ENCODE measurements at places on chromosomes 7 and 10.

DNA sequence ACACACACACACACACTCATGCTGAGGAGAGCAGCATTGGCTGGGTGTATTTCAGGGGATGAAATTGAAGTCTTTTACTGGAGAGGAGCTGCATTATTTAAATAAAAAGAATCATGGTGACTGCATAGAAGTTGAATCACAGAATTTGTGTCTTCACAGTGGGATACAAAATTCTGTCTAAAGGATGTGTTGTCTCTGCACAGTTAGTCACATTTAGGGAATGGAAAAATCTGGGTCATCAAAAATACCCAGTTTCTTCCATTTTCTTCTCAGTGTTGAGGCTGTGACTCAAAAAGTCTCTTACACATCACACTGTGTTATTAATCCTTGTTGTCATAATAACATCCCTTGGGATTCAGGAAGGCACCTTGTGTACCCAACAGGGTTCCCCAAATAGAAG, 10.9 kb downstream of the PAPSS2 start:
- DNase-seq, result no peak

- no peak for DNase-seq
Observed at GRCh38 chr7:117010375-117011133, 57.3 kb downstream of the ST7 start.

DNA sequence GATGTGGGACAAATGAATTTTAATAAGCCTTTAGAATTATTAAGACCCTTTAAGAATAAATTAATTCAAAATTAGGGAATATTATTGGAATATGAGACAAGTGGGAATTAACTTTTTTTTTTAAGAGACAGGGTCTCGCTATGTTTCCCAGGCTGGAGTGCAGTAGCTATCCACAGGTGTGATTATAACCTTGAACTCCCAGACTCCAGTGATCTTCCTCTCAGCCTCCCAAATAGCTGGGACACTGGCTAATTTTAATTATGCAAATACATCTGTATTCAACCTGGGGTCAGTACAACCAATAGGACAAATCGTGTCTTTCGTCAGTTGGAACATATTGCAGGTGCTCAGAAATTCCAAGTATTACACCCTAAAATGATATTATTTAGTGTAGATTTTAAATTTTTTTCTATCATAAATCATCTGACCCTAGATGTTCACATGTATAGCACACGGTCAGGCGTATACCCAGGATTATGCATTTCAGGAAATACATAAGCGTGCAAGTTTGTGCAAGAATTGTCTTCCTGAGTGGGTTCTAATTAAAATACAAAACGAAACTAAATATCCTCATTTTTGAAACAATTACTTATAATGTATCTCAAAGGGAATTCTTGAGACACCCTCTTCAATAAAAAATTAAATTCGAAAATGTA, 1.2 kb downstream of the NT5C3A start:
- DNase-seq, result no peak

DNA sequence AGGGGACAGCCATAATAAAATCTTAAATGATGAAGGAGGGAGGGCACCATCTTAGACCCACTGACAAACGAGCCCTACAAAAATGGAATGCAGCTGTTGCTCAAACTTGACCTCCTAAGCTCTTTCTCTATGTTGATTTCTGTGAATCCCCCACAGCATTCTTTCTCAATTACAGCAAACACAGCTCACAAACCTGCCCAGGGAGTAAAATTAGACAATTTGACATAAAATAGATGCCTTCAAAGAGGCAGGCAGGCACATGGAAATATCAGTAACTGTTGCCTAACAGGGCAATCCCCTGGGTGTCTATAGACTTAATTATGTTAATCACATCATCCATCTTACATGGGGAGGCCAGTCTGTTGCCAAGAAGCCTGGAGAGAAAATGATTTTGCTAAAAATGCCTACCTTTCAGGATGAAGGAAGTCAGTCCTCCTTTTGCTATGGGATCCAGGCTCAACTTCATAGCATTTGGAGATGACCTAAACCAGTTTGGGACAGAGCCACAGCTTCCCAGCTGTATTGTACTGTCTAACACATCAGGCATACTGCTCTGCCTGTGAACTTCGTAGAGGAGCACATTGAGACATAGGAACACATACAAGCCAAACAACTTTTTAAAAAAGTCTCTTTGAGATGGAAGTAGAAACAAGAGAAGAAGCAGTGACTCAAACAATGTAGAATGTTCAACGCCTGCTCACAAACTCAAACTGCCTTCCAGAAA, 1177.4 kb downstream of the SORCS1 start:
- DNase-seq, result no peak

- no peak for DNase-seq
Observed at GRCh38 chr10:115566867-115567266, 473.7 kb downstream of the ATRNL1 start.
